ENCODE measurements at places on chromosomes 16 and 17.

- no peak for DNase-seq
Measured at GRCh38 chr17:75725504-75725903, 4.2 kb downstream of the ITGB4 start.

DNA sequence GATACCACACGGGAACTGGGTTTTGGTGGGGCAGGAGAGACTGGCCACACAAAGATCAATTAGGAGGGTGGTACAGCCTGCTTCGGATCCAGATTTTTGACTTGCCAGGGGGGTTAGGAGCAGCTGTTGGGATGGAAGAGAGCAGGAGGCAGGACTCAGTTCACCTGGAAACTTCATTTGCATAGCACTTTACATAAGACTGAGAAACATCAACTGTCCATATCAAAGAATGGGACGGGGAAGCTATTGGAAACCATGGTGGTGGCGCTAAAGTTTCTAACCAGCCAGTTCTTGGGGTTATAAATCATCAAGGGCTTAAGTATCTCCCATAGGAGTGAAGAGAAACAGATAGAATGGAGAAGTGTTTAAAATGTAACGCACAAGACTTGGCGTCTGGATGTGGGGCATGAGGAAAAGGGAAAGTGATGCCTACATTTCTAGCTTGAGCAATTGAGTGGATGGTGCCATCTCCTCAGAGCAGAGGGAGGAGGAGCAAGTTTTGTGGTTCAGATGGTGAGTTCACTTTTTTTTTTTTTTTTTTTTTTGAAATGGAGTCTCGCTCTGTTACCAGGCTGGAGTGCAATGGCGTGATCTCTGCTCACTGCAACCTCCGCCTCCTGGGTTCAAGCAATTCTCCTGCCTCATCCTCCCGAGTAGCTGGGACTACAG is 6.4 kb upstream of the SRCAP start:
- DNase-seq: no peak

DNA sequence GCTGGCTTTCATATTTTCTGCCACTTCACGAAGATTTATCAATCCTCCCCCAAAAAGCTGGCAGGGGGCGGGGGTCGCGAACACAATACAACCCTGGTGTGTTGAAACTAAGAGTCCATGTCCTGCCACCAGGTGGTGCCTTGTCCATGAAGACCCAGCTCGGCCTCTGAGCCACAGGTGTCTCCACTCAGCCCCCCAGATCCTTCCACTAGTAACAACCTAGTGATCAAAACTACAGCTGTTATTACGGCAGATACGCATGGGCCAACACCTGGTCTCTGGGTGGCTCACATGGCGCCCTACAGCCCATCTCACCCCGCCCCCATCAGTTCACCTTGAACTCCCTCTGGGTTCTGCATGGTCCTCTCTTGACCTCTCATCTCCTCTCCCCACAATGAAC is 27.7 kb downstream of the USP7 start:
- DNase-seq: no peak

- DNase-seq: no peak
Measured at GRCh38 chr17:48095611-48096010, 5.7 kb downstream of the CBX1 start.

GRCh38 chr16:11698271-11698689 is 30.0 kb downstream of the SNN start:
- no peak for DNase-seq

- no peak for DNase-seq
Measured at GRCh38 chr17:75776386-75777295, 8.0 kb upstream of the UNK start.

GRCh38 chr16:11972128-11972527 is 4.4 kb upstream of the SNX29 start:
- no peak for DNase-seq
